ENCODE measurements at places on chromosomes 3 and 15.

- no peak for DNase-seq
Observed at GRCh38 chr3:140316868-140317400, 360.9 kb upstream of the TRIM42 start.

GRCh38 chr3:187197335-187197649 is at the start of gene RTP1:
Gene RTP1, plus strand, starts transcription at chr3:187197486. Its CDS starts 30 bp downstream, at chr3:187197516.
- no peak for DNase-seq

DNA sequence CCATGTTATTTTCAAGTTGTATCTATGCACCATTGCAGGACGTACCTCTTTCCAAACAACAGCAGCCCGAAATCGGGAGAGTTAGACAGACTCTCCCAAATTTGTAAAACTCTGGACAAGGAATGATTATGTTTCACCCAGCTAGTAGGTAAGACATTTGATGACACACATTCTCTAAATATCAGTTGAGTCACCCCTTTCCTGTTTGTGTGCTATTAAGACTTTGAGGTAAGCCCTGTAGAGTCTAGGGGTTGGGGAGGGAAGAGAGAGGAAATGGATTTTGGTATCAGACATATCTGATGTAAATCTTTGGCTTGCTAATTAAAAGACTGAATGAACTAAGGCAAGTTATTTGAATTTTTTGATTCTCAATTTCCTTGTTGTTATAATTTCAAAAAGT is 999.0 kb downstream of the TUSC7 start:
- no peak for DNase-seq

GRCh38 chr3:183485585-183485984 is 57.2 kb upstream of the MCF2L2 start:
- no peak for DNase-seq

- no peak for DNase-seq
Observed at GRCh38 chr3:30140356-30141075, 465.9 kb upstream of the TGFBR2 start.

Data from GM06990 (cell line).